ENCODE measurements at places on chromosomes 16 and 17. TPM values are rescaled to one million over a fixed set of nuclear protein-coding genes. Genes with fewer than 3 reads are reported as not detected.

DNA sequence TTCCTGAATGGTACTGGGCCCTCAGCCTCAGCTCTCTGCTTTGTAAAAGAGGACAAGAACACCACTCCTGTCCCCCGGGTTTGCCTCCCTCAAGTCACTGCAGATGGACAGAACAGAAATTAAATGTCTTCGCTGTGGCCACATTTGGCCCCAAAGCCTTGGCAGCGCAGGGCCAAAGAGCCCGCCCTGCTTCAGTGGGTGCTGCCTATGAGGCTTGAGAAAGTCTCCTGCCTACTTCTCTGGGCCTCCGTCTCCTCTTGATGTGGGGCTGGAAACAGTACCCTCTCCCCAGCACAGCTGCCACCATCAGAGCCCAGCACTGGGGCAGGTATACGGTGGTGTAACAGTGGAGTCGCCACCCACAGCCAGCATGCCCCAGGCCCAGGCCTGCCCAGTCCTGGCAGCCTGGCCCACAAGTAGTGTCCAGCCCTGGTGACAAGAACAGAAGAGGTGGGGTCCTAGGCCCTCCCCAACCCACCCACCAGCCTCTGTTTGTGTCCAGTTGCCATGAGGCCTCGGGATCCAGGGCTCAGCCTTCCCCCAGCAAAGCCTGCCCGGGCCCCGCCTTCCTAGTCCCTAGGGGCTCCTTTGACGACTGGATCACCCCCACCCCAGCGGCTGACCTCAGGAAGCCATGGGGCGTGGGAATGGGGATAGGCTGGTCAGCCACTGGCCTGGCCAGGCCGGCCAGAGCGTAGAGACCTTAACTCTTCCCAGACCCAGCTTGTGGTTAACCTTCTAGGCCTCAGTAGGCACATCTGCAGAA, 3.9 kb upstream of the TPPP3 start:
- no peak overlapping the region for H3K4me3 ChIP-seq
- no peaks in the 10 kb centered on the region for H3K36me3 ChIP-seq
- H3K27me3 ChIP-seq, result no peaks in the 10 kb centered on the region

PLA2G10 gene
- not detected for total RNA-seq

DNA sequence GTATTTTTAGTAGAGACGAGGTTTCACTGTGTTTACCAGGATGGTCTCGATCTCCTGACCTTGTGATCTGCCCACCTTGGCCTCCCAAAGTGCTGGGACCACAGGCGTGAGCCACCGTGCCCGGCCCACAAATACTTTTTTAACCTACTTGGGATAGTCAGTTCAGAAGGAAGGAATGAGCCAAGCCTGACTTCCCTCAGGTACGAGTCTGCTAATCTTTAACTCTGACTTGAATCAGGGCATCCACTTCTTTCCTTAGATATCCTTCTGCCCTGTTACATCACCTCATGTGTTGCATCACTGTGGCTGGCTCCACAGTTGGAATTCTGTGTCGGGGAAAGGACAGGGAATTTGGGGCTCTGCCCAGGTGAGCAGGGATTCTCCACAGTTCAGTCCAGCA, 120.8 kb downstream of the MSI2 start:
- no peaks in the 10 kb centered on the region for H3K4me1 ChIP-seq
- no peak for DNase-seq
- H3K27me3 ChIP-seq, result no peaks in the 10 kb centered on the region
- no peak overlapping the region for H3K27ac ChIP-seq
- no peaks in the 10 kb centered on the region for H3K36me3 ChIP-seq

- H3K27ac ChIP-seq, result no peak overlapping the region
- no peaks in the 10 kb centered on the region for H3K36me3 ChIP-seq
- no peaks in the 10 kb centered on the region for H3K4me1 ChIP-seq
- no peak for DNase-seq
Observed at GRCh38 chr17:74271281-74271680, 2.8 kb upstream of the DNAI2 start.

DNA sequence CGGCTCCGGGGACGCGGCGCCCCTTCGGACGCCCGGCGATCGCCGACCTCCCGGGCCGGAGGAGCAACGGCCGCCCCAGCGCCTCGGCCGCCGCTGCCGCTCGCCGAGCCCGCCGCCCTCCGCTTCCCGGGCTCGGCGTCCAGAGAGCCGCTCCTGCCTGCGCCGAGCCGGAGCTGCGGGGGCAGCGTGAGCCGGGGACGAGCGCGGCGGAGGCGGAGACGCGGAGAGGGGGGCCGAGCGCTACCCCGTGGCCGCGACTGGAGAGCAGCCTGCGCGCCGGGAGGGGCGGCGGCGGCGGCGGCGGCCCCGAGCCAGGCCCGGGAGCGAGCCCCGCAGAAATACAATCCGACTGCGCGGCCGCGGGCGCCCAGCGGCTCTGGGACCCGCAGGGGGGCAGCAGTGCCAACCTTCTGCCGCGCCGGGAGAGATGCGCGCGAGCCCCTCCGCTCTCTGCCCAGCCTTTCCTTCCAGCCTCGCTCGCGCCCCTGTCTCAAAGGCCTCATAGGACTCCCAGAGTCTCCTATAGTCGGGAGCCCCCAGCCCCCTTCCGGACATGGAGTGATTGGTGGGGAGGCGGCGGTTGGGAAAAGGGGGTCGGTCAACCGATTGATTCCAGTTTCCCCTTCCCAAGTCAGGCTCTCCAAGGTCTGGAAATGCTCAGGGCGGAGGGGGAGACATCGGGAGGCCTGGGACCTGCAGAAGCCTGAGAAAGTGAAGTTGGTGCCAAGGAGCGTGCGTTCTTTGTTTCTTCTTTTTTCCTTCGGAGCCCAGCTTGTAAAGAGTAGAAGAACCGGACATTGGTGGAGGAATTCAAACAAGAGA, 1.0 kb upstream of the SDK2 start:
- H3K4me1 ChIP-seq, result peaks cover 5% of the 10 kb centered on the region
- no peak for DNase-seq
- H3K4me3 ChIP-seq, result peak overlapping the region; percentile 37
- H3K27ac ChIP-seq, result no peak overlapping the region

DNA sequence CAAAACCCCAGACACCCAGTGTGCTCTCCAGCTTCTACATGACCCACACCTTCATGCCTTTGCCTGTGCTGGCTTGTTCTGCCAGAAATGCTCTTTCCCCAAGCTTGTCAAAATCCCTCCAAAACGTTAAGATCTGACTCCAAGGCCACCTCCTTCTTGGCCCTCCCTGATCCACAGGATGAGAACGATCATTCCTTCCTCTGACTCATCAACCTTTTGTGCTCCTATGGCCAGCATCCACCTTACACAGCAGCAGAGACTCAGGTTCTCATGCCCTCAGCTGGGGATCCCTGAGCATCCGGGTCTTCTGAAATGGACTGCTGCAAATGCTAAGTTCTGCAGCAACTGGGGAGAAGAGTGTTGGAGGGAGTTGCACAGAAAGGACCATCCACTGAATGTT, 2.9 kb downstream of the ZBTB4 start:
- peak; percentile 57 for DNase-seq
- no peak overlapping the region for H3K4me3 ChIP-seq
- H3K27me3 ChIP-seq, result no peaks in the 10 kb centered on the region
- H3K4me1 ChIP-seq, result peaks cover 3% of the 10 kb centered on the region
- H3K36me3 ChIP-seq, result no peaks in the 10 kb centered on the region

DNA sequence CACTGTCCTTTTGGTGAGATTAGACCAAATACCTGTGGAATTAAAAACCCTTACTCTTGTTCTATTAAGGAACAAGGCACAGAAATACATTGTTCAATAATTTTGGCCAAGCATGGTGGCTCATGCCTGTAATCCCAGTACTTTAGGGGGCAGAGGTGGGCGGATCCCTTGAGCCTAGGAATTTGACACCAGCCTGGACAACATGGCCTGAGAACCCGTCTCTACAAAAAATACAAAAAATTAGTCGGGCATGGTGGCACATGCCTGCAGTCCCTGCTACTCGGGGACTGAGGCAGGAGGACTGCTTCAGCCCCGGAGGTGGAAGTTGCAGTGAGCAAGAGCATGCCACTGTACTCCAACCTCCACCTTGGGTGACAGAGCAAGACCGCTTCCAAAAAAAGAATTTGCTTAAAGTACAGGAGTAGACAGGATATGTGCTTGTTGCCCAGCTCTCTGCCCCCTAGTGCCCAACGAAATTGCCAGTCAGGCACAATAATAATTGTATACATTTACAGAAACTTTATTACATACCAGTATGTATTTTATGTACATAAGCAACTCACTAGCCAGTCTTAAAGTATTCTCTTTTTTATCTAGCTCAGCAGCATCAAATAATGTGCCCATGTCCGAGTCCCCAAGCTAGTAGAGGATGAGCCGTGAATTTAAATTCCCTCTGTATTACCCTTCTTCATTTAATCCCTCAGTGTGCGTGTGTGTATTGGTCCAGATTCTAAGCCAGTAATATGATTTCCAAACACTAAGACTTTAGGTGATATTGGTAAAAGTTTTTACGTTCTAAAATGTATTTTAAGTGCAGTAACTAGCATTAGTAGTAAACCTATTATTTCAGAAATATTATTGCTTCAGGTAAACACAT, 1.4 kb downstream of the THUMPD1 start:
- H3K27ac ChIP-seq, result peak overlapping the region; percentile 97
- H3K4me1 ChIP-seq, result no peaks in the 10 kb centered on the region
- H3K36me3 ChIP-seq, result no peaks in the 10 kb centered on the region
- H3K4me3 ChIP-seq, result peak overlapping the region; percentile 97
- no peaks in the 10 kb centered on the region for H3K27me3 ChIP-seq

- H3K4me1 ChIP-seq, result no peaks in the 10 kb centered on the region
- H3K36me3 ChIP-seq, result peaks cover 5% of the 10 kb centered on the region
- no peak overlapping the region for H3K4me3 ChIP-seq
- DNase-seq, result no peak
- no peaks in the 10 kb centered on the region for H3K27me3 ChIP-seq
- H3K27ac ChIP-seq, result no peak overlapping the region
Observed at GRCh38 chr17:81984773-81985410, 7.5 kb downstream of the ASPSCR1 start.

CIITA gene
- total RNA-seq, result 14.6 TPM

DNA sequence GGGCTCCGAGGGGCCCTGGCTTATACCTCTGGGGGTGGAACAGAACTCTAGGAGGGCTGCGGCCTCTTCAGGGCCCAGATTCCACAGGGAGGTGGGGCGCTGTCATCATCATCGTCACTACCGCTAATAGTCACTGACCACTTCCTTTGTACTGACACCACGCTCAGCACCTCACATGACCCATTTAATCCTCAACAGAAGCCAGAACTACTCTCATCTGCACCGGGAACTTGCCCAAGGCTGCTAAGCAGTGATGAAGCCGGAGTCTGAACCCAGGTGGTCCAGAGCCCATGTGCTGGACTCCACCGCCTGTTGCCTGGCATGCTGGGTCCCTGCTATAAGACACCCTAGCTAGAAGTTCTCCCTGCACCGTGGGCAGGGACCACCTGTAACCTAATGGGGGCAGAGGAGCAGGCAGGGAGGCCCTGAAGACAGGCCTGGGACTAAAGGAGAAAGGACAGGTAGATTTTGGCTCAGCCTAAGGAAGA, 12.0 kb downstream of the UNC13D start:
- no peak for DNase-seq
- no peaks in the 10 kb centered on the region for H3K27me3 ChIP-seq
- H3K4me1 ChIP-seq, result peaks cover 14% of the 10 kb centered on the region
- no peaks in the 10 kb centered on the region for H3K36me3 ChIP-seq
- peak overlapping the region; percentile 72 for H3K27ac ChIP-seq
- H3K4me3 ChIP-seq, result no peak overlapping the region

UBB gene
- 828 TPM for total RNA-seq

PSMB10 gene
- 34.1 TPM for total RNA-seq

PERCC1 gene
- not detected for total RNA-seq

GRCh38 chr16:30958175-30959079, 873 bp downstream of the SETD1A start:
- H3K4me1 ChIP-seq, result peaks cover 7% of the 10 kb centered on the region
- no peaks in the 10 kb centered on the region for H3K36me3 ChIP-seq
- peak overlapping the region; percentile 84 for H3K4me3 ChIP-seq
- H3K27ac ChIP-seq, result peak overlapping the region; percentile 98

DNA sequence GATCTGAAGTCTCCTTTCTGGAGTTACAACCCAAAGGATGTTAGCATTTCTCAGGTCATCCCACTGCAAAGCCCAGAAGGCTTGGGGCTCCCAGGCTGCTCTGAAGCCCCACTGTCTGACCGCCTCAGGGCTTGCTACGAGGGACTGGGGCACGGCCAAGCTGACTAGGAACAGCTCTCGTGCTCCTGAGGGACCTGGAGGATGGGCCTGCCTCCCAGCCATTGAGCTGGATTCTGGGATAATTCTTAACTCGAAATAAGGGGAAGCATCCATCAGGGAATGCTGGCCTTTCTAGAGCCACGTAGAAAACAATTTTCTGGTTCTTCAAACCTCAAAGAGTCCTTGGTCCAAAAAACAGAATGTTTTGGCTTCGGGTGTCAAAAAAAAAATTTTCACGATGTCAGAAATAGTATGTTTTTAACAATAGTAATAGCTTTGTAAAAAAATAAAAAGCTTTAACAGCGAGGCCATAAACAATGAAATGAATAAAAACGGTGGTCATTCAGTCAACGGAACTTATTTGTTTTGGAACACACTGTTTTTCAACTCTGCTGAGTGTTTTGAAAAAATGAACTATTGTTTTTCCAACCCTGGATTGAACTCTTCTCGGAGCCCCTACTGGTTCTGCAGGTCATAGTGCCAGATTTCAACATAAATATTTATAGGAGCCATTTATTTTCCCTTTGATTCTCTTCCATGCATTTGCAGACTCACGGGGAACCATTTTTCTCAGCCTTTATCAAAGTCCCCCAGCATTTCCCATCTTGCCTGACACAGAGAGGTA, 16.4 kb upstream of the HERPUD1 start:
- H3K4me3 ChIP-seq, result no peak overlapping the region
- DNase-seq, result no peak
- no peaks in the 10 kb centered on the region for H3K36me3 ChIP-seq
- no peaks in the 10 kb centered on the region for H3K4me1 ChIP-seq
- H3K27ac ChIP-seq, result peak overlapping the region; percentile 67

DNA sequence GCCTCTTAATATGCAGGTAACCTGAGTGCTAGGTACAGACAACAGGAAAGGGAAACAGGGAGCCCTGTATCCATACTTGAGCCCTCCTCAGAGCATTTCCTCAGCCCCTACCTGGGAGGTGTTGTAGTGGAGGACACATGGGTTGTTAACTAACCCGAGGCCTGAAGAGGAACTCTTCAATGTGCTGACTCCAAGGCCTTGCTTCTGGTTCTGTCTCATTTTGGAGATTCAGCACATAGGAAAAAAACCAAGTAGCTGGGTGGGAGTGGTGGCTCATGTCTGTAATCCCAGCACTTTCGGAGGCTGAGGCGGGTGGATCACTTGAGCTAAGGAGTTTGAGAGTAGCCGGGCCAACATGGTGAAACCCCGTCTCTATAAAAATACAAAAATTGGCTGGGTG, 24.8 kb downstream of the SNX11 start:
- H3K36me3 ChIP-seq, result no peaks in the 10 kb centered on the region
- no peaks in the 10 kb centered on the region for H3K27me3 ChIP-seq
- no peak for DNase-seq
- no peak overlapping the region for H3K4me3 ChIP-seq
- H3K4me1 ChIP-seq, result no peaks in the 10 kb centered on the region
- H3K27ac ChIP-seq, result no peak overlapping the region

GRCh38 chr16:86909359-86910160, 331.2 kb downstream of the FOXL1 start:
- no peaks in the 10 kb centered on the region for H3K36me3 ChIP-seq
- H3K4me3 ChIP-seq, result no peak overlapping the region
- no peak overlapping the region for H3K27ac ChIP-seq

LAT gene
- total RNA-seq, result 4.0 TPM

GRCh38 chr17:19278729-19279128, 41.6 kb downstream of the EPN2 start:
- H3K4me3 ChIP-seq, result no peak overlapping the region
- no peak for DNase-seq
- no peaks in the 10 kb centered on the region for H3K4me1 ChIP-seq

GRCh38 chr17:78397681-78398101, 19.2 kb downstream of the PGS1 start:
- H3K27ac ChIP-seq, result peak overlapping the region; percentile 85
- H3K27me3 ChIP-seq, result no peaks in the 10 kb centered on the region
- H3K4me3 ChIP-seq, result no peak overlapping the region
- peak; percentile 64 for DNase-seq
- peaks cover 4% of the 10 kb centered on the region for H3K4me1 ChIP-seq
- H3K36me3 ChIP-seq, result peaks cover 6% of the 10 kb centered on the region
